ENCODE measurements at places on chromosomes 16 and 17.
A peak's percentile ranks its signal among the peaks of the same experiment; 100 is the strongest.

DNA sequence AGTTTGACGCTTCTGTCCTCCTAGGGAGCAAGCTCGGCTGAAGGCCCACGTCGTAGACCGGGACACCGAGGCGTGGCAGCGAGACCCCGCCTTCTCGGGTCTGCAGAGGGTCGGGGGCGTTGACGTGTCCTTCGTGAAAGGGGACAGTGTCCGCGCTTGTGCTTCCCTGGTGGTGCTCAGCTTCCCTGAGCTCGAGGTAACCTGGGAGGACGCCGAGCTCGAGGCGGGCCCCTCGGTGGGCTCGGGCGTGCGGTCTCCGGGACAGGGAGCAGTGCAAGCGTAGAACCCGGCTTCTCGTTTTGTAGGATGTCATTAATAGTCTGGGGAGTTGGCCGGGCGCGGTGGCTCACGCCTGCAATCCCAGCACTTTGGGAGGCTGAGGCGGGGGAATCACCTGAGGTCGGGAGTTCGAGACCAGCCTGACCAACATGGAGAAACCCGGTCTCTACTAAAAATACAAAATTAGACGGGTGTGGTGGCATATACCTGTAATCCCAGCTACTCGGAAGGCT, 715 bp downstream of the ENDOV start:
- DNase-seq: no peak

- DNase-seq: no peak
Observed at GRCh38 chr17:39737760-39738567, at the start of gene GRB7. TSS of gene GRB7 (plus strand) at chr17:39737938. CDS start at chr17:39742302, 4,364 bp downstream.

- no peak for DNase-seq
Observed at GRCh38 chr17:79931817-79932309, 92.6 kb upstream of the CBX4 start.

- DNase-seq: no peak
Observed at GRCh38 chr16:15752717-15753488, 102.9 kb downstream of the NDE1 start.

DNA sequence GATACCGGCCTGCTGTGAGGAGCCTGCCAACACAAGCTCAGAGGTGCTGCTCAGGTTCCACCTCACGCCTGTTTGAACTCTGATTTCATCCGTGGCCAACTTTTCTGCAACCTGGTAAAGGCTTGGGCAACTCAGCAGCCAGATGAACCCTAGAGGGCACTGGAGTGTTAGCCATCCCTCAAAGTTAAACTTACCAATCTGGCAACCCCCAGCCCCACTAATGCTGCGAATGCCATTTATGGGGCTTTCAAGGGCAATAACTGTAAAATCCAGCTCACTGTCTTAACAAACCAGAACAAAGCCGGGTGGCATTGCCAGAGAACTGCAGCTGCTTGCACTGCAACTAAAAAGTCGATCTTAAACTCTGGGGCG, 105.5 kb downstream of the AXIN2 start:
- DNase-seq: no peak

DNA sequence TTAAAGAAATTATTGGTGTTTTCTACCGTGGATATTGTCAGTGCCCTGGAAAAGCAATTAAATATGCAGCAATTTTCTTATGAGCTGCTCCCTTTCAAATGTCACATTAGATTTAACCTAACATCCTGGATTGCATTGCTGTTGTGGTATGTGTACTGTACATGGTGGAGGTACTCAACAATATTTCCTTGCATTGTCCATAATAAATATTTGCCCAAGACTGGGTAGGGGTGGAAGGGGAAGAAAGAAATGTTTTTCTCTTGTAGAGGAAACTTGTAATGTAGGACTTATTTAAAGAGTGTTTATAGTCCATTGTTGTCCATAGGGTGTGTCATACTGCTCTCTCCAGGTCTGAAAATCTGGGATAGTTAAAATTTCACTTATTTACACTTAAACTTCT, 346.2 kb upstream of the TBX2 start:
- no peak for DNase-seq

GRCh38 chr17:10803830-10804475, at the start of gene TMEM238L:
TSS of gene TMEM238L (minus strand) at chr17:10804099. CDS start at chr17:10803963, 136 bp downstream.
- peak; percentile 2 for DNase-seq

DNA sequence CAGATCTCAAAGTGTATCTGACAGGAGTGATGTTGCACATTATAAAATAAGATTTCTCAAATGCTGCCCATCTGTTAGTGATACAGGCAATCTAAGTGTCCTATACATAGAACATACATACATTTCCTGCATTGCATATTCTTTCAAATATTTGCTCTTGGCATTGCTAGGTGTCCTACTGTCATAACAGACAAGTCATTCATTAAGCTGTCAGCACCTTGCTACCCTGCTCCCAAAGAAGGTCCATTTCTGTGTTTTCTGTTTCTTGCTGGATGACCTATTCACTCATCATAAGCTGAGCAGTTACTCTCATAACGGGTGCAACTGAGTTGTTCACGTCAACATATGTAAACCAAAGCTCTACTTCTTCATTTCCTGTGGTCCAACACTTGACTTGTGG, 719.0 kb downstream of the KCNJ2 start:
- no peak for DNase-seq

DNA sequence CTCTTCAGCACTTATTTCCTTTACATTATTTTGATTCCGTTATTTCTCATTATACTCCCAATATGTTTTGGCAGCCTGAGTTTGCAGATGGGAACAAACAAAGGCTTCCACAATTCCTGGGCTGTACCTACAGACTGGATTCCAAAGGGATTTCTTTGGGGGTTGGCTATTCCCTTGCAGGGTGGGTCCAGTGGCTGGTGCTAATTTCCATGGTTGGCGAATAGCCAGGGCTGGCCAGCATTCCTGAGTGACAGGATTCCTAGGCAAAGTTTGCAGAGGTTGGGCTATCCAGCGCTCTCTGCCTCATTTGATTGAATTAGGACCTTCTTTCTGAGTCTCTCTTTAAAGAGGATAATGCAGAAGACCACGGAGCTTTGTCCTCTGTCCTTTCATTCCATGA, 207.4 kb downstream of the MAF start:
- DNase-seq: no peak

DNA sequence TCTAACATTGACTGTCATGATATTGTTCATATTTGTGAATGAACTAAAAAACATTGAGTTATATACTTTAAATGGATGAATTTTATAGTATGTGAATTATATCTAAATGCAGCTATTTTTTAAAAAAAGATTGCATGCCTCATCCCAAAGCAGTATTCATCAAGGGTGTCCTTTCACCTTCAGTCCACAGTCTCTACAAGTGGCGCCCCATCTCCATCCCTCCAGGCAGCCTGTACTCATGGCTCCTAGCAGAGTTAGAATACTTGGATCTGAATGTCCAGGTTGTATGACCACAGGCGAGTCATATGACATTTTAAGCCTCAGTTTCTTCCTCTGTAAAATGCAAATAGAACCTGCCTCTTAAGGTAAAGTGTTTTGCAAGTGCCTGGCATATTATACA, 69.8 kb downstream of the TMEM100 start:
- no peak for DNase-seq

- DNase-seq: no peak
Observed at GRCh38 chr16:2826591-2827373, 3.3 kb upstream of the ZG16B start.

DNA sequence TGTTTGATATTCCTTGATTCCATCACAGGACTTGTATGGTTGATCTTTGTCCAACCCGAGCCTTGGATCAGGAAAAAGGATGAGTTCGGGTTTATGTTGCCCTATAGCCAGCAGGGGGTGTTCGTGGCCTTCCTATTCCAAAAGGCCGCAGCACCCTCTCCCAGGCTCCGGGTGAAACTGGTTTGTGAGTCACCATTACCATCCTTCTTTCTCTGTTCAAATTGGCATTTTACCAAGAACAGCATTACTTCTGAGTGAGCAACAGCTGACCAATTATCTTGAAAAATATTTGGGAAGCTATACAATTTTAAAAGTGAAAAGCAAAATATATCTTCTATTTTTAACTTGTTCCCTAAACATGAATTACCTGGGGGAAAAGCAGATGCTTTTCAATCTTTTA, 24.3 kb upstream of the KRT20 start:
- peak; percentile 50 for DNase-seq

All from nucleus accumbens (tissue), 56 donors.